ENCODE measurements at places on chromosomes 13 and 19.

DNA sequence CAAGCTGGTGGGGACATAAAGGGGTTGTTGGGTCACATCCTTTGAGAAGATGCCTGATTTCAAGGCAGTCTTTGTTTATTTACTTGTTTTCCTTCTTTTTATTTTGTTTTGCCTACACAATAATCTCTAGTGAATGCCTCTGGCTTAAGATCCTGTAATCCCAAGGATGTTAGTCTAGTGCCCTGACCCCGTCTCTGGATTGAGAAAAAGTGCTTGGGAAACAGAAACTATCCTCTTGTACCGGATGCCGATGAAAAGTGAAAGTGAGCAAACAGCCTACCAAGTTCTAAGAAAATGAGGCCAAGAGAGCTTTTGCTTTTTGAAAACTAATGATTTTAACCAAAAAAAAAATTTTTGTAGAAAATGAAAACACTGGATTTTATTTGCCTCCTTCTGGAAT lies 42.1 kb upstream of the C1QTNF9 start:
- peak; percentile 73 for DNase-seq

DNA sequence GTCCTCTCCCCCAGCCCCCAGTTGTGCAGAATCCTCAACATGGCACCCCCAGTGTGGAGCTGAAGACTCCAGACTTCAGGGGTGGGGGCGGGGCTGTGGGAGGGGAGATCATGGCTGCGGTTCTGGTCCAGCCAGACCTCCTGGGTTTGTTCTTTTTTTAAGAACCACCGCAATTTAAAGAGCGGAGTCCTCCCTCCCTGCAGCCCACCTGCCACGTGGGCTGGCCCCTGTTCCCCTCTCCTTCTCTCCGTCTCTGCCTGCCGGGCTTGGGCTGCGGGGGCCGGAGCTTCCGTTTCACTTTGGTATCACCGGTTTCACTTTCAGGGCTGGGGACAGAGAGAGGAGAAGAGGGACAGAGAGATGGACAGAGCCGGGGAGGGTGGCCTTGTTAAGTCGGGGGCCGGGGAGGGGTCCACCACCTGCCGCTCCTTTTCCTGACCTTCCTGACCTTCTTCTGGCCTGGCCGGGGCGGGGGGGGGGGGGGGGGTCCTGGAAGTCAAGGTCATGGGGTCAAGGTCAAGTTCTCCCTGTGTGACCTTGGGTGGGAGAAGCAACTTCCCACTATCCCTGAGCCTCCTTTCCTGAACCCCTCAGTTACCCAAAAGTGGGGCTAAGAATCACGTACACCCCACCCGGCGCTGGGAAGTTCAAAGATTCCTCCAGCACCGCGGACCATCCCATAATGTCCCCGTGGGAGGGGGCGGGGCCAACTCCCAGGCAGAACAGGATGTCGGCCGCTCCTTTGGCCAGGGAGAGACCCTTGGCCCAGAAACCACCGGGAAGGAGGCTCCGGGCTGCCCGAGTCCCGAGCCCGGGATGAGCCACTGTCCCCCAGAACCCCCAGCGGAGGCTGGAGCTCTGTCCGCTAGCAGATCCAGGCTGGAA lies 11.3 kb upstream of the ZBTB7A start:
- DNase-seq: peak; percentile 56

- peak; percentile 23 for DNase-seq
Measured at GRCh38 chr19:35048911-35049411, 7.4 kb downstream of the HPN start.

DNA sequence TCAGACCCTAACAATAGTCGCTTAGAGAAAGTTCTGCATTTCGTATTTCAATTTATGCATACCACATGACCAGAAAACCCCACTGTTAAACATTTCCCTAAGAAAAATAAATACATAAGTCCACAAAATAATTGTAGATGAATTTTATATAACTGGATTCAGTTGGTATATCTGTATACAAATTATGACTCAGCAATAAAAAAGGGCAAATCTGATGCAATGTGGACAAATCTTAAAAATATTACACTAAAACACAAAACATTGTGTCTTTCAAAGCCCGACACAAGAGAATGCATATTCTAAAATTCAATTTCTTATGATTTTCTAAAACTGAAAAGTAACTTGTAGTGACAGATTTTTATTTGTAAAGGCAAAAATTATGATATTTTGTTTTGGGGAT lies 1005.0 kb downstream of the EFNB2 start:
- DNase-seq: no peak

DNA sequence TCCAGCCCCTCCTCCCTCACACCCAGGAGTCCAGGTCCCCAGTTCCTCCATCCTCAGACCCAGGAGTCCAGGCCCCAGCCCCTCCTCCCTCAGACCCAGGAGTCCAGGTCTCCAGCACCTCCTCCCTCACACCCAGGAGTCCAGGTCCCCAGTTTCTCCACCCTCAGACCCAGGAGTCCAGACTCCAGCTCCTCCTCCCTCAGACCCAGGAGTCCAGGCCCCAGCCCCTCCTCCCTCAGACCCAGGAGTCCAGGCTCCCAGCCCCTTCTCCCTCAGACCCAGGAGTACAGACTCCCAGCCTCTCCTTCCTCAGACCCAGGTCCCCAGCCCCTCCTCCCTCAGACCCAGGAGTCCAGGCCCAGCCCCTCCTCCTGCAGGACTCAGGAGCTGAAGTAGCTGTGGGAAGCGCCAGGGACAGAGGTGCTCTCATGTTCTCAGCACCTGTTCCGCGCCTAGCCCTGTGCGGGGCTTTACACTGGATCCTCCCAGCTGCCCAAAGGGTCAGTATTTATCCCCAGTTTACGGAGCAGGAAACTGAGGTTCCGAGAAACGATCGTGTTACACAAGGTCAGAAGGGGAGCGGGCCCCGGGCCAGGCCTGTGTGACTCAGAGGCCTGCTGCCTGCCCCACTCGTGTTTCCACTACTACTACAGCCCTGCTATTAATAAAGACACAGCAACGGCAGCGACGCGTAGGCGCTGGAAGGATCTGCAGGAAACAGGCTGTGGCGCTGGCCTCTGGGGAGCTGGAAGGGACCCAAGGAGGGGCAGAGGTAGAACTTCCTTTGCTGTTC lies 1.7 kb upstream of the SBK3 start:
- DNase-seq: peak; percentile 98

- peak; percentile 71 for DNase-seq
Measured at GRCh38 chr19:872266-872951, 12.9 kb downstream of the CFD start.

DNA sequence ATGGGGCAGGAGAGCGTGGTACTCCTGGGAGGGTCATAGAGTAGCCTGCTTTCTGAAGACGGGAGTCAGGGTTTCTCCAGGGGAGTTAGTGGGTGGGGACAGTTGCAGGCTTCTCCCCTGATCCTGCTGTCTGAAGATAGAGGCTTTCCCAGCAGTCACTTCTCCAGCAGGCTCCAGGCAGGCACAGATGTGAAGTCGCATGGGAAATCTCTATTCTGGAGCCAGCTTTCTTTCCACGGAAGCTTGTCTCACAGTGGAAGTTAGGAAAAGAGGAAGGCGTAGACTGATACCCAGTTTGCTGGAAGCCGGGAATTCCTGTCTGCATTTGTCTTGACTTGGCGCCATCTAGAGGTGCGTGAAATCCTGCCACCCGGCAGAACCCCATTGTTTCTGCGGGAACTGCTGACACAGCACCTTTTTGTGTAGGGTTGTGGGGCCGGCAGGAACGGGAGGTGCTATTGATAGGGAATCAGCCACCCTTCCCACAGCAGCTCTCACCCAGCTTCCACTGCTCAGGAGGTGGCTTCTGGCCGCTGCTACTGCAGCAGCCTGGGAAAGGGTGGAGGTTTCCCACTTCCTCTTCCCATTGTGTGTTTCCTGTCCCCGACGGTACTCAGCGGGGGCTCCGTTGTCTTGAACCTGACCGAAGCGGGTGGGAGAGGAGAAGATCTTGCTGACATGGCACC lies 28.5 kb upstream of the NPAS1 start:
- DNase-seq: peak; percentile 85

- peak; percentile 5 for DNase-seq
Measured at GRCh38 chr19:57192077-57192420, 749 bp downstream of the ZNF264 start.

Data from lung microvascular endothelial cell (primary cell).